NCI-H510A (cell line): ENCODE measurements at places on chromosomes 3 and 15.

- DNase-seq, result no peak
These were observed 30.6 kb upstream of the CERS3 start for GRCh38 chr15:100559330-100559729.

DNA sequence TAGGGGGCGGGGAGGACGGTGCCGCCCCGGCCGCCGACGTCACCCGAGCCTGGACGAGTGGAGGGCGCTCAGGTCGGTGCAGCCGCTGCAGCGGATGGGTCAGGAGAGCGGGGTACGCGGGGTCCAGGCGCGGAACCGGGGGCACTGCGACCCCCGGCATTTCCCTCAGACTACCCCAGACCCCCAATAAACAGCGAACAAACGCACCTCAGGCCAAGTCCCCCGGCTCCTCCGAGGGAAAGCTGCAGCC, 78.9 kb downstream of the IQSEC1 start:
- DNase-seq, result no peak

DNA sequence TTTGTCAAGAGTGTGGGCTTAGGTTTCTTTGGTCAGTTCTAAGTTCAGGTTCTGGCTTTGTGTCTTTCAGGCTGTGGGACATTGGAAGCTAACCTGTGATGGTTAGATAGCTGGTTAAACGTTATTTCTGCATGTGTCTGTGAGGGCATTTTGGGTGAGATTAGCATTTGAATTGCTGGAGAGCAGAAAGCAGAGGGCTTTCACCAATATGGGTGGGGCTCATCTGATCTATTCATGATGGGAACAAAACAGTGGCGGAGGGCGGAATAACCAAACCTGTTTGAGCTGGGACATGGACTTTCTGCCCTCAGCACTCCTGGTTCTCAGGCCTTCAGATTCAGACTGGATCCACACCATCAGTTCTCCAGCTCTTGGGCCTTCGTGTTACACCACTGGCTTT, 195.4 kb downstream of the KLF13 start:
- no peak for DNase-seq

DNA sequence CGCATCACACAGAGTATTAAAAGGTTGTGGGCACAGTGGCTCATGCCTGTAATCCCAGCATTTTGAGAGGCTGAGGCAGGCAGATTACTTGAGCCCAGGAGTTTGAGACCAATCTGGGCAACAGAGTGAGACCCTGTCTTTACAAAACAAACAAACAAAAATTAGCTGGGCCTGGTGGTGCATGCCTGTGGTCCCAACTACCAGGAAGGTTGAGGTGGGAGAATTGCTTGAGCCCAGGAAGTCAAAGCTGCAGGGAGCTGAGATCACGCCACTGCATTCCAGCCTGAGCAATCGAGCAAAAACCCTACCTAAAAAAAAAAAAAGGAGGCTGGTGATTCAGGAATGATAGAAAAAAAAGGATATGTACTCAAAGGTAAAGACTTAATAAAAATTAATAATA, 28.2 kb upstream of the ST6GAL1 start:
- DNase-seq, result no peak

- DNase-seq, result no peak
These were observed 30.5 kb upstream of the TIPARP start for GRCh38 chr3:156643729-156644389.

GRCh38 chr3:159280386-159281191, 478.7 kb downstream of the MFSD1 start:
- DNase-seq, result no peak

- DNase-seq, result no peak
These were observed 9.4 kb downstream of the NAA50 start for GRCh38 chr3:113736548-113737089.

- DNase-seq, result no peak
These were observed 189.8 kb downstream of the KLF13 start for GRCh38 chr15:31516440-31516839.

DNA sequence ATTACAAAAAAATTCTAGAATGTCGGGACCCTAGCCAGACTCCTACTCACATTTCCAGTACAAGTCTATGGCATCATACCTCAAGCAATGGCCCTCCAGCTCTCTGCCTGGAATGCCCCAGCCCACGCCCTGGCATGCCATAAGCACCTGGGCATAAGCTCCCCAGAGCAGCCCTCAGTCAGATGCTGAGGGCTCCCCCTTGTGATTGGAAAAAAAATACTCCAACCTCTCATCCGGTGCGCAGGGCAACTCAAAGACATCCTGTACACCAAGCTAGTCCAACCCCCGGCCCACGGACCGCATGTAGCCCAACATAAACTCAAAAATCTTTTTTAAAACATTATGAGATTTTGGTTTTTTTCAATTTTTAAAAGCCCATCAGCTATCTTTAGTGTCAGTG, 115.4 kb downstream of the NEK10 start:
- DNase-seq, result peak; percentile 2

GRCh38 chr3:100882571-100882984, 110.6 kb downstream of the ABI3BP start:
- DNase-seq, result no peak

- no peak for DNase-seq
These were observed 16.5 kb downstream of the KCTD6 start for GRCh38 chr3:58508437-58508836.

- no peak for DNase-seq
These were observed 11.8 kb upstream of the CYFIP1 start for GRCh38 chr15:22992024-22992326.

GRCh38 chr3:133880287-133880686, 15.4 kb downstream of the RAB6B start:
- DNase-seq, result no peak

- DNase-seq, result no peak
These were observed 106.4 kb upstream of the RPL32 start for GRCh38 chr3:12947504-12948369.

- DNase-seq, result no peak
These were observed 4.0 kb upstream of the A4GNT start for GRCh38 chr3:138136201-138136600.

GRCh38 chr3:100865442-100865841, 127.8 kb downstream of the ABI3BP start:
- DNase-seq, result no peak

DNA sequence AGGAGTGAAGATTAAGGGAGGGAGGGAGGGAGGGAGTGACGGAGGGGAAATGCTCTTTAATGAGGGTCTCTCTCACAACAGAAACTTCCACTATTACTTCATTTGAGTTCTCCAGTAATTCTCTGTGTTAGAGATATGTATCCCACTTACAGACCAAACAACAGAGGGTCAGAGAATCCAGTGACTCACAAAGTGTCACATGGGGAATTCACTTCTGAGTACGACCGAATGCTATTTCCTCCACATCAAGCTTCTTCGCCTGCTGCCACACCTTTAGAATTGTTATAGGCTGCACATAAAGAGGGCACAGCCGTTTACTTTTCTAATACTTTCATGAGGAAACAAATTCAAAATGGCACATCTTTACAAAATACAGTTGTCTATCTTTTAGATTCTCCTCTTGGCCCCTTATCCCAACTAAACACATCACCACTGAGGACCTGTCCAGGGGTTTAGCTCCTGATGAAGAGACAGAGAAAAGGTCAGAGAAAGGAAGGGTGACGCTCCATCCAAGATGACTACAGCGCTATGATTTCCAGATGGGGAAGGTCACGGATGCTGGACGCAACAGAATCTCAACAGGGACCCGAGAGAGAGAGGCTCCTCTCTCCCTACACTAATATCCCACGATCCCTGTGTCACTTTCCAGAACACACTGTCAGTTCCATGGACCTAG, 119.0 kb downstream of the XXYLT1 start:
- DNase-seq, result no peak

DNA sequence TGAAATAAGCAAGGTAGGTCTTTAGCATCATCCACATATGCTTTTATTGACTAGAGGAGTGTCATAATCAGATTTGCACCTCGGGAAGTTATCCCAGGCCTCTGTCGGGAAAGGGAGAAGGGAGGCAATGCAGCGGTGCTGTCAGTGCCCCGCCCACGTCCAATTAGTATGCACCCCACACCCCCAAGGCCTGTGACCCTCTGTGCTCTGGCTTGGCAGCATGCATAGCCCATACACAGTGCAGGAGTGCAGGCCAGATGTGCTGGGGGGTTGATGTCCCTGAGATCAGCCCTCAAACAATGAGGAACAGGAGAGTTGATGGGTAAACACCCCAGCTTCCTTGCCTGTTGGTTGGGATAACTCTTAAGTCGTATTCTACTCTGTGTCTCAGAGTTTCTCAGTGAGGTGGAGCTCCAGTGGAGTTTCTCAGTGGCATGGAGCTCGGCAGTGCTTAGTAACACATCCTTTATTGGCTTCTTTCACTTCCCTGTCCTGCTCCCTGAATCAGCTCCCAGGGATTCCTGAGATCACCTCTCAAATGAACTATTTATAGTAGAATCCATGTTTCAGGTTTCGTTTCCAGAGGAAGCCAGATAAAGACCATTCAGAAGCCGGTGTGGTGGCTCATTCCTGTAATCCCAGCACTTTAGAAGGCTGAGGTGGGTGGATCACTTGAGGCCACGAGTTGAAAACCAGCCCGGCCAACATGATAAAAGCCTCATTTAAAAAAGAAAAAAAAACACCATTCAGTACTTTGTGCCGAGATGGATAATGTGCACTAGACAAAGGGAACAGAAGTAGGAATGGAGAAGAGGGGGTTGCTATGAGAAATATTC, 26.7 kb upstream of the NDUFB4 start:
- no peak for DNase-seq

DNA sequence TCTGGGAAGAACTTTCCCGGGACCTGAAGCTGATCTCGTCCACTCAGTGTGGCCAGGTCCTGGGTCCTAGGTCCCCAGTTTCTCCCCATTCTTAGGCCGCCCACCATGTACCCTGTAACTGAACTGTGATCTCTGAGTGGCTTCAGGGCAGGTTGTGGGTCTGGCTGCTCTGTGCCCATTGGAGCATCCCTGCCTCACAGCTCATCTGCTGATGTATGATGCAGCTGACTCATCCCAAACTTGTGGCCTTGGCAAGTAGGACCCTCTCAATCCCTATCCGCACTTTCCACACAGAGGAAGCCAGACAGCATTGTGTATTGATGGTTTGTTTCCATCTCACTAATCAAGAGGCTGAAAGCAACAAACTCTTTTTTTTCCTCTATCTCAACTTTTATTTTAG, 69.1 kb upstream of the XCR1 start:
- no peak for DNase-seq

DNA sequence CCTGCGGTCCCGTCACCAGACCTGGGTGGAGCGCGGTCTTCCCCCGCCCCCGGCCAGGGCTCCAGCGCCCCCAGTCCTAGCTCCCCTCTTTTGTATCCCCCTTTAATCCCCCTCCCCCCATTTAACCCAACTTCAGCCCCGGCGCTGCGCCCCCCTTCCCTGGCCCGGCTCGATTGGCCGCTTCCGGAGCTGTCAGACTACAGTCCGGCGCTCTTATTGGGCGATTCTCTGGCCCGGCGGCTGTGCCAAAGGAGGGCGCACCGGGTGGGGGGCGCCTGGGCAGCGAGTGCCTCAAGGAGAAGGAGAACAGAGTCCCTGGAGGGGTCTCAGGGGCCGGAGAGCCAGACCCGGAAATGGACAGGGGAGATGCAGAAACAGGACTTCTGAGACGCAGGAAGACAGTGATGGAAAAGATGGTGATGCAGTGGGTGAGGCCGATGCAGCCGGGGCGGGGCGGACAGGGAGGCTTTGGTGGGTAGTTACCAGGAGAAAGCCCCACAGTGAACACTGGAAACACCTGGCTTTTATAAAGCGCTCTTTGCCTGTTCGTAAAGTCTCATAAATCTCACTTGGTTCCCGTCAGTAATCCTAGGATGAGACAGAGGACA, 1.2 kb upstream of the ADCY5 start:
- no peak for DNase-seq

DNA sequence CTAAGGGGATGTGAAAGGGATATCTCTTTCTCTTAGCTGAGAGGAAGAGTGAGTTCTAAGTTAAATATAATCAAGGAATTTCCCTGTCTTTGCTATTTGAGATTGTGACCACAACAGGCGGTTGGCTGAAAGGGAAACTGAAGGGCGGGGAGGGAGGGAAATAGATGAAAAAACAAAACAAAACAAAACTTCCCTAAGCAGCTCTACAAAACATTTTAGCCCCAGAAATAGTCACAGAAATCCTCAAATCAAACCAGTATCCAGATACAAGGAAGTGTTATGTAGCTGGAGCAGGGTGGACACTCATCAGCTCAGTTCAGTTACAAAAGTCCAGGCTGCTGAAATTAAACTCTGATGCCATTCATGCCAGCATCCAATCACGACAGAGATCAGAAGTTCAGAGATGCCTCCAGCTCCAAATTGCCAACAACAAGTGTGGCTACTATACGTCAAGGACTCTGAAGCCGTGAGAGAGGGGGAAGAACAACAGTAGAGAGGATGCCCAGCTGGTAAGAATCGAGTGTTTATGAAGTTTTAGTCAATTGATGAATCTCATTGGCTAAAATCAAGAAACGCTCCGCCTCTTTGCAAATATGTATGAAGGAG, 319 bp upstream of the TP63 start:
- no peak for DNase-seq

- DNase-seq, result no peak
These were observed 6.0 kb downstream of the MUC13 start for GRCh38 chr3:124928333-124929202.

- no peak for DNase-seq
These were observed 553.8 kb upstream of the SGO1 start for GRCh38 chr3:20739814-20740213.

DNA sequence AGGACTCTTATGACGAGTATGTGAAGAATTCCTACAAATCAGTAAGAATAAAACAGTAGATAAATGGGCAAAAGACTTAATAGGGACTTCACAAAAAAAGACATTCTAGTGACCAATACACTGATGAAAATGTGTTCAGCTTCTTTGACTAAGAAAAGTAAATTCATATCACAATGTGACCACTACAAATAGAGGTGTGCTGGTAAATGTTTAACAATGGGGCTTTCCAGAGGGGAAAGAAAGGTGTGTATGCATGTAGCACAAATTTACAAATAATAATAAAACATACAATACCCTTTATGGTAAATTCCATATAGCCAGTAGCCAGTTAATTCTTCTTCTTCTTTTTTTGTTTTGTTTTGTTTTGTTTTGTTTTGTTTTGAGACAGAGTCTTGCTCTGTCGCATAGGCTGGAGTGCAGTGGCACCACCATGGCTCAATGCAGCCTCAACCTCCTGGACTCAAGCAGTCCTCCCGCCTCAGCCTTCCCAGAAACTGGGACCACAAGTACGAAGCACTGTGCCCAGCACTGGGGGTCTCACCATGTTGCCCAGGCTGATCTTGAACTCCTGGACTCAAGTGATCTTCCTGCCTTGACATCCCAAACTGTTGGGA, 17.5 kb upstream of the NMD3 start:
- no peak for DNase-seq

GRCh38 chr3:123018683-123019082, 8.9 kb downstream of the SEMA5B start:
- no peak for DNase-seq
